Stimulated activated CD4-positive, alpha-beta T cell treated with anti-CD3 and anti-CD28 coated beads, Interleukin-4, amount 100 ng/mL, for 24 hours (primary cell): ENCODE measurements at places on chromosomes 5 and 9.

- no peak for DNase-seq
Measured at GRCh38 chr5:81525690-81526089, 131.8 kb upstream of the ACOT12 start.

DNA sequence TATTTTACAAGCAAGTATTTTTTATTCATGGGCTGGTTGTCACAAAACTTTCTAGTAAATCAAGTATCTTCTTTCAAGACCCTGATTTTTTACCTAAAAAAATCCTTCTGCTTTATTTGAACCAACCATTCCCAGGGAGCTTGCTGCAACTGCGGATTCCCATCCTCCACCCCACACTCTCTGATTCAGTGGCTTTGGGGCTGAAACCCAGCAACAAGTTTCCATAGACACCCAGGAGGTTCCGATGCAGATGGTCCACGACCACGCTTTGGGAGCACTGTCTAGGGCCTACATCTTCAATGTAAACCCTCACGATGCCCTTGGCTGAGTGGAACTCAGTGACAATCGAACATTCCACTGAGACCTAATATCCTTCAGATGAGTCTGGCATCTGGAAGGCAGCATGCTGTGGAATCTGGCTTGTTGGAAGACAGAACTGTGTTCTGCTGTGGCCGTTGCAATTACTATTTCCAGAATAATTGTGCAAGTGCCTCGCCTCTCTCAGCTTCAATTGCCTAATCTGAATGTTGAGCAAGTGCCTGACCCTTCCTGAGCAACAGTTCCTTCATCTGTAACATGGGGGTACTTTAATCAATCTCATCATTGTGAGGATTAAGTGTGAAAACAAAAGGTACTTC is 105.1 kb downstream of the INSYN2B start:
- no peak for DNase-seq

- no peak for DNase-seq
Measured at GRCh38 chr9:88998503-88998902, 7.2 kb downstream of the S1PR3 start.

GRCh38 chr5:145295236-145295835 is 539.8 kb downstream of the PRELID2 start:
- no peak for DNase-seq

GRCh38 chr5:55873234-55873633 is 22.1 kb downstream of the IL31RA start:
- DNase-seq = no peak

DNA sequence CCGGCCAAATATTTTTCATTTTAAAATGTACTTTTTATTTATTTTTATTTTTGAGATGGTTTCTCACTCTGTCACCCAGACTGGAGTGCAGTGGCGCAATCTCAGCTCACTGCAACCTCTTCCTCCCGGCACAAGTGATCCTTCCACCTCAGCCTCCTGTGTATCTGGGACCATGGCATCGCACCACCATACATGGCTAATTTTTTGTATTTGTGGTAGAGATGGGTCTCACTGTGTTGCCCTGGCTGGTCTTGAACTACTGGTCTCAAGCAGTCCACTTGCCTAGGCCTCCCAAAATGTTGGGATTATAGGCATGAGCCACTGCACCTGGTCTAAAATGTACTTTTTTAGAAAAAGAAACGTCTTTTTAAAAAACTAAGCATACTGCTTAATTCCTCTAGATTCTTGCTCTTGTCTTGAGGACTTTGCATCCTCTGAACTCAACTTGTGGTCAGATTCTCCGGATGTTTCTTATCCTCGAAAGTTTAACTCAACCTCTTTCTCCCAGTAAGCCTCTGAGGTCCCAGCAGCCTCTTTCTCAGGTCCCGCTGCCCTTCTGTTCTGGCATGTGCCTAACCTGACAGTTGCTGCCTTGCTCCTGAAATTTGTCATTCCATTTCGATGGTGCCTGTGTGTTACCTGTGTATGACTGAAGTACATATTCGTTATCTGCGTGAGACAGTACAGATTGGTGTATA is 63.0 kb downstream of the TRIO start:
- DNase-seq = no peak

- DNase-seq = no peak
Measured at GRCh38 chr5:66629446-66629845, 33.3 kb downstream of the MAST4 start.

- DNase-seq = no peak
Measured at GRCh38 chr5:128772356-128772755, 192.9 kb upstream of the SLC27A6 start.

DNA sequence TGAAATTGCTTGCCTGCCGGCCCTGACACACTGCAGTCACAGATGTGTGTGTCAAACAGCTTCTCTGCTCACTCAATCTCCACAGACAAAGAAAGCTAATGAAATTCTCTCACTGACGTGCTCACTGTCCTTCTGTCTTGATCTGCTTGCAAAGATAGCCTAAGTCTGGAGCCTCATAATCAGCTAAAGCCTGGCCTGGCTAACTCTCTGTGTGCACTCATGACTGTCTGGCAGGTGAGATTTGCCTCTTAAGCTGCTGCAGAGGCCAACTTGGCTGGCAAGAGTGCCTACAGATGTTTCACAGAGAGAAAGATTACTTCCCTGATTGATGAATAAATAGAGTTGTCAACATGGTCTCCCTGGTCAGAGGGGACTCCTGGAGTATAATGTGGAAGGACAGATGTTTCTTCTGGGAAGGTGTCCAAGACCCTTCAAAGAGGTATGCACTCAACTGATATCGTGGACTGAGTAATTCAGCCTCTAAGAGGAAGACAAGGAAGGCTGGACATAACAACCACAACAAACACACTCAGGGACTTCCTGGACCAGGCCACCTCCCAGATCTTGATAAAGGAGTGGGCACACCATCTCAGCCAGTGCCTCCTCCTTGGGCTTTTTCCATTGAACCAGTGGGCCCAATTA is 362.0 kb downstream of the SPOCK1 start:
- DNase-seq = no peak

DNA sequence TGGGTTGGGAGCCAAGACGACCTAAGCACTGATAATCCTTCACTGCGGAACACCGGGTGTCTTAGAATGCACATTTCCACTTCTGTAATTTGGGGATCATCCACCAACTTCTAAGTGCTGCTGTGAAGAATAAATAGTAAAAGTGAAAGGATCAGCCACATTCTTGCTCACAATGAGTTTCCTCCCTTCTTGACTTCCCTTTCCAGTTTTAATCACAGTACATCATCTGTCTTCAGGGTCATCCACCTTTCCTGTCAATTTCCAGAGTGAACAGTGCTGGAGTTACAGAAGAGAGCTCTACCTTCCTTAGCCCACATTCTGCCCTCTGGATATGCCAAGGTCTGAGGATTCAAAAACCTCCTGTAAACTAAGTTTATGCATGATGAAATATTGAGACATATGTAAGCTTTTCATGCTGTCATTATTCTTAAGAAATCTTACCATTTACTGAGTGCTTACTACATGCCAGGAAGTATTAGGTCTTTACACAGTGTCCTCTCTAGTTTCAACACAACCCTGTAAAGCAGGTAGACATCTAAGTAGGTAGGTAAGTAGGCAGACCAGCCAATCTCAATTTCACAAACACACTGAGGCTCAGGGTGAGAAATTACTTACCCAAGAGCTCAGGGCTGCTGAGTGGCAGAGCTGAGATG is 105.2 kb downstream of the CDK5RAP2 start:
- no peak for DNase-seq

- no peak for DNase-seq
Measured at GRCh38 chr5:142888469-142889085, 118.4 kb downstream of the ARHGAP26 start.

GRCh38 chr5:108387758-108388157 is 5.9 kb upstream of the FBXL17 start:
- DNase-seq = no peak

DNA sequence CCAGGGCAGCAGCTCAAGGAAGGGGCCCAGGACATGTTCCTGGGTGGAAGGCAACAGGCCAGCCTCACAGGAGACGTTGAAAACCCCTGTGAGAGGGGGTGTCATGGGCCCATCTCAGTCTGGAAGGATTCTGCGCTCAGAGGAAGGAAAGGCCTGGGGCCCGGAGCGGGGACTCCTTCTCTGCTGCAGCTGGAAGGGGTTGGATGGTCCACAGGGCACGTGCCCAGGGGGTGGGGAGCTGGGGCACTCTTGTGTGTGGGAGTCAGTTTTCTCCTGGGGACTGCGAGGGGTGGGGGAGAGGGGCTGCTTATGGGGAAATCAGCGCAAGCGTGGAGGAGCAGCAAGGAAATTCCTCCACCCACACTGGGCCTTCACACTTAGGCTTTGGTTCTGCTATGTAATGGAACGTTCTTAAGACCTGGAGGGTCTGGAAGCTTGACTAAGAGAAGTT is 2.9 kb upstream of the LPCAT1 start:
- DNase-seq = no peak

DNA sequence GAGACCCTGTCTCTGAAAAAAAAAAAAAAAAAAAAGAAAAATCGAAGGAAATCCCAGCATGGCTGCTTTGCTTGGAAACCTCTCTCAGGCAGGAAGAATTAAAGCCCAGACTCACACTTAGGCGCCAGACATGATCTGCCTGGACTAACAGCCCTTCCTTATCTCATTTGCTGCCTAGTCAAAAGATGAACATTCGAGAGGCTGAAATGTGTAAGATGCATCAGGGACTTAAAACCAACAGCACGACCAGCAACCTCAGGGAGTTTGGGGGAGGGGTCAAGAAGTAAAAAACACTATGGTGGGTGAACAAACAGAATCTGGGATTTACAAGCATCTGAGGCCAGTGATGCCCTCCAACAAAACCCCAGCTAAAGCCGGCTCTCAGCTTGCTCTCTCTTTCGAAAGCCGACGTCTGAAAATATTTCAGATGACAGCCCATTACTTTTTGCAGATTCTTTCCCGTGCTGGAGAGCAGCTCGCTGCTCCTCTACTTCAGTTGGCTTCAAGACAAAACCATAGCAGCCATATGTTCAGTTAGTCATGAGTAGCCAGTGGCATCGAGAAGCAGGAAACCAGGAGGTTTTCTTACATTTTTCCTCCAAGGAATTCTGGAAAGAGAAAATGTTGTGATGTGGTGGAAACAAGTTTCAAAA is 249.9 kb downstream of the MARCHF11 start:
- no peak for DNase-seq

GRCh38 chr9:129380961-129381401 is 202.9 kb upstream of the IER5L start:
- DNase-seq = no peak

- DNase-seq = no peak
Measured at GRCh38 chr5:86968301-86968753, 299.4 kb upstream of the RASA1 start.

DNA sequence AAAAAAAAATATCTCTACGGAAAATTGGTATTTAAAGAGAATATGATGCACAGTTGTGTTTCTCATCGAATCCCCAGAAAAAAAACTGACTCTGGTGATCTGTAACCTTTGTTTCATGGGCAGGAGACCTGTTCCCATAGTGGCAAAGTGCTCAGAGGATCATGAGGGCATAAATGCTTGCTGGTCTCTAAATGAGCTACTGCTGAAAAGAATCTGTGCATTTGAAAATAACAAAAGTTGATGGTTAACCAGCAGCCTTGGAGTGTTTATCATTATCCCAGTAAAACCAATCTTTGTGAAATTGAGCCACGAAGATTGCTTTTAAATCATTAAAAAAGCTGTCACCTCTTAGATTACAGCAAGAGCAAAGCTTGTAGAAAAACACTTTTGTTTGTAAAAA is 775.4 kb downstream of the MTRR start:
- no peak for DNase-seq

DNA sequence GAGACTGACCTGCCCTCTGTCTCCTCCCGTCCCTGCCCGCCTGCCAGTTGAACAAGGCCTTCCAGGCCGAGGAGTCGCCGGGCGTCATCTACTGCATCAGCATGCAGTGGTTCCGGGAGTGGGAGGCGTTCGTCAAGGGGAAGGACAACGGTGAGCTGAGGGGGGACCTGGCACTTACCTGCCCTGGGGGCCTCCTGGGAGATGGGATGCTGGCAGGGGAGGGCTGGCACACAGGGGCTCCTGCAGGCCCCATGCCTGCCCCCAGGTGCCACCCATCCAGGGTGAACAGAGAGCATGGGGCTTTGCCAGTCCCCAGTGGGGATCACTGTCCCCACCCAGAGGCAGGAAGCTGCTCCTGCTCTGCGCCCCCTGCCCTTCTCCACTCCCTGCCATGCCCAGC is 43.0 kb downstream of the USP20 start:
- no peak for DNase-seq

- no peak for DNase-seq
Measured at GRCh38 chr9:131190191-131190590, 64.8 kb downstream of the NUP214 start.

- DNase-seq = no peak
Measured at GRCh38 chr5:79486116-79486515, 27.8 kb downstream of the HOMER1 start.

DNA sequence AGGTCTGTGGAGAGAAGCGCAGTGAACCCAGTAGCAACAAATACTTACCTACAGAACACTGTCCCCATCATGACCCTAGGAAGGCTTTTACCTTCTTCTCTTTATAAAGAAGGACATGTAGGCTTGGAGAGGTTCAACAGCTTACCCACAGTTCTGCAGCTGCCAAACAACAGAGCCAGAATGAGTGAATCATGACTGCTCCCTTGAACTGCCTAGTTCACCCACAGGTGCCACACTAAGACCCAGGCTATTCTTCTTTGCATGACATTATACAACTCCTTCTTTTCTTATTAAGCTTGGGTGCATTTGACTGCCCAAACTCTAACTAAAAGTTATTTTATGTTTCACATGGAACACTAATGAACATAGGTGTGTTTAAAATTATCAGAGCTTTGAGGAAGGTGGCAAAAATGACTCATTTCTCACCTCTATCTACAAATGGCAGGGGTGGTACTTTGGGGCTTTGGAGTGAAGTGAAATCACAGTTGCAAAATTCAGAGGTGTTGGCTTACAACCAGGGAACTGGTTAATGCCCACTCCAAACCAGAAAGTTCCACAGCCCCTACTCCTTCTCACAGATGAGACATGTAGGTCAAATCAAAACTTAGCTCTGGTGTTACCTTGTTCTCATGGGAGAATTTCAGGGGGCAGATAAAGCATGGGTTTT is 201.6 kb downstream of the SEMA6A start:
- no peak for DNase-seq

- DNase-seq = no peak
Measured at GRCh38 chr5:3010301-3010952, 258.9 kb upstream of the IRX2 start.

GRCh38 chr5:95283761-95284571 is 928 bp downstream of the MCTP1 start:
- no peak for DNase-seq

DNA sequence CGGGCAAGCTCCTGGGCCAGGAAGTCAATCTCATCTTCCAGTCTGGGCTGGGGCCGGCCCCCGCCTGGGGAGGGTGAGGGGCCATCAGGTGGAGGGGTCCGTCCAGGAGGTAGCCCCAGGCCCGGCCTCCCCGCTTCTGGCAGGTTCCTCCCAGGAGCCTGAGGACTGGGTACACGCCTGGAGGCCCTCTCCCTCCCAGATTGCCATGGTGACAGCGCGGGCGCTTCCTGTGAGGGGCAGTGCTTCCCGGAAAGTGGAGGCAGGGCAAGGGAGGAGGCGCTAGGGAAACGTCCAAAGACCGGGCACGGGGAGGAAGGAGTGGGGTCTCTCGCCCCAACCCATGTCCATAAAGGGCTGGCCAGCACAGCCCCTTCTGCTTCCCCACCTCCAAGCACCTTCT is 4.9 kb downstream of the NPDC1 start:
- no peak for DNase-seq

GRCh38 chr5:74288448-74289108 is 351.9 kb downstream of the ENC1 start:
- no peak for DNase-seq

GRCh38 chr9:127938298-127938690 is 640 bp upstream of the DPM2 start:
- no peak for DNase-seq

- DNase-seq = no peak
Measured at GRCh38 chr5:93273176-93273575, 307.8 kb downstream of the NR2F1-AS1 start.
